Activated gamma-delta T cell treated with anti-CD3 and anti-CD28 coated beads, Interleukin-2, amount 50 U/mL, for 16 hours (primary cell): ENCODE measurements at places on chromosomes 7 and 10.
A peak's percentile ranks its signal among the peaks of the same experiment; 100 is the strongest.

DNA sequence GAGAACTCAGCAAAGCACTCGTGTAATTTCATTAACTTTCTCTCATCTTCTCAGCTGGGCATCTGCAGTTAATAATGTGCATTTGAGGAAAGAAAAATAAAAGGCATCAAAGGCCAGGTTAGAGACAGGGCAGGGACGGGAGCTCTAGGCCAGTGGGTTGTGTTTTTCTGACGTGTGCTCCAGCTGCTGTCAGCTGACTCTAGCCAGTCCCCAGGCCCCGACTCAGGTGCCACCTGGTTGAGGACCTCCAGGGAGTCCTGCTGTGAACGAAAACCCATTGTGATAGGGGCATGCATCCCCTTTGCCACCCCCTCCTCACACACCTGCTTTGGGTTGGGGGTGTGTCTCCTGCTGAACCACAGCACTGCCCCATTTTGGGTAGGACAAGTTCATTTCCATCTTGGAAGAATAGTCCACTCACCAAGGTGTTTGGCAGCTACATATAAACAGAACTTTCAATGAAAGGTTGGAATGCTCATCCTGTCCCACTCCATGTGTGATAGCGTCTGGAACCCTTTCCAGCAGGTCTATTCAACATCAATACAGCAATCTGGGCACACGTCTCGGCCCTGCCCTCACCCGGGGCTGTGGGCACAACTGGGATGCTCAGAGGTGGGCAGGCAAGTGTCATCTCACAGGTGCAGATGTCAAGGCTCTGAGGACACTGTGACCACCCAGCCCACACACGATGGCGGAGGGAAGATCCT lies 146.1 kb upstream of the FAM20C start:
- no peak for DNase-seq

- DNase-seq: no peak
Measured at GRCh38 chr10:129934196-129934925, 29.7 kb downstream of the EBF3 start.

DNA sequence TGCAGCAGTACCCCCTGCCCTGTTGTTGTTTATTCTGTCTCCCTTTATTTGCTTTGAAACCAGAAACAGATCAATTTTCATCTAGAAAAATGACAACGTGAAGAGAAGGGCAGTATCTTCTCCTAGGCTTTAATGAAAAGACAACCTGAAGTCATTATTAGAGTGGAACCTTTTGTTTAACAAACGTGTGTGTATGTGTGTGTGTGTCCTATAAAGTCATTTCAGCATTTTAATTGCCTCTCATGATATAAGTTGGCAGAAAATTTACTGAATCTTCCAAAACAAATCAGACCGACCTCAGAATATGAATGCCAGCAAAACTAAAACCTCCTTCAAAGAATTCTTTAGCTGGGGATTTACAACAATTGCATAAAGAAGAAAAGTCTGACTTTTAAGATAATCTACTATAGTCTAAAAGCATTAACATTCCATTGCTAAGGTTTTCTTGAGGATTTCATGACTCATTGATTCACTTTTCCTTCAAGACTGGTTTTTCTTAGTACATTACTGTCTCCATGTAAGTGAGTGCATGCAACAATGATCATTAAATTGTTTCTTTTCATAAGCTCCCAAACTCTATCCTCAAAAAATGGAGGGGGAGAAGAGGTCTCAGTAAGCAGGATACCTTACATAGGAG lies 3.2 kb downstream of the GLI3 start:
- DNase-seq: no peak

- DNase-seq: no peak
Measured at GRCh38 chr7:66352071-66352470, 146.9 kb downstream of the TPST1 start.

DNA sequence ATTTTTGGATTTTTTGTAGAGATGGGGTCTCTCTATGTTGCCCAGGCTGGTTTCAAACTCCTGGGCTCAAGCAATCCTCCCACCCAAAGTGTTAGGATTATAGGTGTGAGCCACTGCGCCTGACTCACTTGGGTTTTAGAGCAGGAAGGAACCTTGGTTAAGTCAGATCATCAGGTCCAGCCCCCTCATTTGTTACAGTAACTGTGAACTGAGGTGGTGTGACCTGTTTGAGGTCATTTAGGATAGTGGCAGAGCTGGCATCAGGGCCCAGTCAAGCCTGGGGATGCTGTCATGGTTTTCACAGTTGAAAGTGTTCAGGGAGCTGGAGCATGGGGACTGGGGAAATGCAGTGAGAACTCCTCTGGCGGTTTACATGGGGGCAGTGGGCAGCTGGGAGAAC lies 159.6 kb downstream of the TAX1BP1 start:
- DNase-seq: peak; percentile 12
